CD4-positive, alpha-beta T cell treated with Interleukin-4 for 4 hours (primary cell): ENCODE measurements at places on chromosomes 2 and 18.

DNA sequence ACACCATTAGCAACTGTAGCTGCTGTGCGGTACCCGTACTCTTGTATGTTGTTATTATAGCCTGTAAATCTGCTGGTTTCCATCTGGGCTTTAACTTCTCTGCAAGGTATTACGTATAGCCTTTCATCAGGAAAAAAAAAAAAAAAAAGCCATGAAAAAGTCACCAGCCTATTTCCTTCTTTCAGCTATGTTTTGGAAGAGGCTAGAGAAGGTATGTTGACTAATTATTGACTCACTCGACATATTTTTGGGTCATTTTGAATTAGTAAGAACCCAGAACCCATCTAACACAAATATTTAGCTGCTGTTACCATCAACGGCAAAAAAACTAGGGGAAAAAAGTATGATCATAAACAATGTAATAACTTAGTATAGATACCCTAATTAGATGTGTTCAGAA is 1395.6 kb downstream of the SUCLG1 start:
- no peak for DNase-seq

DNA sequence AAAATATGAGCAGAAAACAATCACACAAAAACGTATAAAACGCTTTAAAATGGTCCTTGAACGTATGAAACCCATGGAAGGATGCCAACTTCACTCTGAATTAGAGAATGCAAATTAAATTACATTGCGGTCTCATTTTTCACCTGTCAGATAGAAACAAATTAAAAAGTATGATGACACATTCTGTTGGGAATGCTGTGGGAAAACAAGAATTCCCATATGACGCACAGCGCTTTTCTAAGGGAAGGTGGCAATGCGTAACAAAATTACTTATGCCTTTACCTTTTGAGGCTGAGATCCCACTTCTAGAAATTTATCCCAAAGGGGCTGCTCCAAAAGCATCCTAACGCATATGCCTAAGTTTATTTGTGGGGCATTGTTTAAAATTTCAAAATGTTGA is 3.8 kb upstream of the RPS7 start:
- no peak for DNase-seq

DNA sequence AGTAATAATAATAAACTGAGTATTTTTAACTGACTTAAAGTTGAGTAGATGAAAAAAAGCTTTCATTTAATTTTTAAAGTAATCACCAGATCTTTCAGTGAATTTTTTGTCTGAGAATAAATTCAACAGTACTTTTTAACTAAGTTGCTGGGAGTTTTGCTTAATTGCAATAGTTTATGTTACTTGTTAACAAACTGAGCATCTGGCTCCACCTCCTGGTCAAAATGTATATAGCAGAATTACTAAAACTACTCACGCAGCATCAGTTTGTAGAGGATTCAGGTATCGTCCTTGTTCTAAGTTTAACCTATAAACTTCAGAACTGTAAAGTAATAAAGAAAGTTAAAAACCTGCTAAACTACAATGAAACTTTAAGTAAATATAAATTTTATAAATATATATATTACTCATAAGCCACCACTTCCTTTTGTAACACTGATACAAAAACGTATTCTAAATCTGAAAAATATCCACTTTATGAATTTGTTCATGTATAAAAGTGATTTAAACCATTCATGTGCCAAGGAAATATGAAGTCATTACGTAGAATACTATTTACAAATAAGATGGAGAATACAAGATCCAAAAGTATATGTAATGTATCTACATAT is 21.3 kb downstream of the NOL10 start:
- peak; percentile 71 for DNase-seq

DNA sequence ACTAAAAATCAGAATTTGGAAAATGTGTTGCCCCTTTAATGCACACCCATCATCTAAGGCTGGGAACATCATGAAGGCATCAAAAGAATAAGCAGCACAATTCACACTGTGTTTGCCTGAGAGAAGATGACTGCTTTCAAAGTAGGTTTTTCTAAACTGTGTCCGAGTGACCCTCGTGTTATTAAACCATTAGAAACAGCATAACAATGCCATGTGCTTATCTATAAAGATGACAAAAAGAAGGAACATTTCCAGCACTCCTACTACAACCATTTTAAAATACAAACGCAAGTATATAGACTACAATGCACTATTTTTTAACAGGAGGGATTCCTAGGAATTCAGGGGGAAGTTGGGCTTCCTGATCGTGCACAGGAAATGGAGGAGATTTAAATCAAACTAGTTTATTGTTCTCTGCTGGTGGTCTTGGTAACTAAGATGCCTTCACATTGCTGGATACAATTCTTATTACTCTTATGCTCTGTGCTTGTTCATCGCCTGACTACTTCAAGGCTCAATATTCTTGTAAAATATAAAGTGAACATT is 305.9 kb upstream of the CCDC68 start:
- no peak for DNase-seq

- DNase-seq = no peak
Observed at GRCh38 chr2:222774941-222775340, 85.9 kb upstream of the ACSL3 start.

GRCh38 chr2:23425338-23425871 is 40.4 kb downstream of the KLHL29 start:
- no peak for DNase-seq

GRCh38 chr2:146869328-146869727 is 975.5 kb upstream of the ACVR2A start:
- no peak for DNase-seq

DNA sequence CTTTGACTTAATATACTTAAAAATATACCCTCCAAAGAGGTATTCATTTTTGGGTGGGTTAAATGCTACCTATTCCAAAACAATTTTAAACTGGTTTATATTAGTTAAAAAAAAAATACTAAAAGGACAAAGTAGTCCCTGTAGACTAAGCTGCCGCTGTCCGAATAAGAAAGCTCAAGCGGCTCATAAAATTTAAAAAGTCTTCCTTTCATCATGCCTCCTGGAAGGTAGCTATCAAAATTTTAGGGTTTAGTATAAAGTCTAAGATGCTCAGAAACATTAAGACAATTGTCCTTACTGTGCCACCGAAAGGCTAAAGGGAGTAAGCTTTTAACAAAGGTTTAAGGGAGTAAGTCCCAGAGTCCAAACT is 440 bp upstream of the UGGT1 start:
- no peak for DNase-seq

- DNase-seq = no peak
Observed at GRCh38 chr2:118810766-118811165, 36.7 kb downstream of the EN1 start.

- peak; percentile 86 for DNase-seq
Observed at GRCh38 chr2:70094978-70095719, 7.9 kb downstream of the PCBP1 start.

GRCh38 chr18:26909599-26910290 is 44.2 kb upstream of the AQP4 start:
- DNase-seq = no peak

GRCh38 chr2:25845843-25846505 is 32.3 kb downstream of the ASXL2 start:
- no peak for DNase-seq

- no peak for DNase-seq
Observed at GRCh38 chr2:220451438-220451837, 824.0 kb downstream of the SLC4A3 start.

- no peak for DNase-seq
Observed at GRCh38 chr2:37887286-37887685, 37.8 kb upstream of the RMDN2 start.

- no peak for DNase-seq
Observed at GRCh38 chr2:45867800-45868199, 216.3 kb downstream of the PRKCE start.

- DNase-seq = no peak
Observed at GRCh38 chr2:57622009-57622408, 424.6 kb upstream of the VRK2 start.

DNA sequence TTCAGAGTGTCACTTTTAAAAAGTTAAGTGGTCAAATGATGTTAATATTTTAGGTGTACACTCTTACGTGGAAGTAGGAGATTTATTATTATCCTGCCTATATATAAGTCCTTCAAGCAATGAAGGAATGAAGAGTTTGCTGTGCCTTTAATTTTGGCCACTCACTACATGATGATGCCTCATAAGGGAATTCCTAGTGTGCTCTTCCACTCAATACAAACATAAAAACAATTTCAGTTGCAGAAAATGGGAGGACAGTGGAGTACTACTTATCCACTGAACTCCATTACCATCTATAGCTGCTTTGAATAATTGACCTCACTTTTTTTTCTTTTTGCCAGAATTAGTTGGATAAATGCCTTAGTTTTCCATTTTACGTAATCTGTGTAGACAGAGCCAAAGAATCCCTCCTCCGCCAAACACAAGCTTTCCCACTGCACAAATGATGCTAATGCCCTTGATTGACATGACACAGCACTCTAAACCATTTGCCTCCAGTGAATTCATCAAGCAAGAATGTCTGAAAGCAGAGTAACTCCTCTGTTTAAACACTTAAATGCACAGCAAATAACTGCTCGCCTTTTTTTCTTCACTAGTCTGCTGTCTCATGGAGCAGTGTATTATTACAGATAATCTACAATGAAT is 751.1 kb upstream of the FANCL start:
- DNase-seq = no peak

GRCh38 chr2:237754182-237754581 is 44.4 kb upstream of the RBM44 start:
- DNase-seq = no peak

DNA sequence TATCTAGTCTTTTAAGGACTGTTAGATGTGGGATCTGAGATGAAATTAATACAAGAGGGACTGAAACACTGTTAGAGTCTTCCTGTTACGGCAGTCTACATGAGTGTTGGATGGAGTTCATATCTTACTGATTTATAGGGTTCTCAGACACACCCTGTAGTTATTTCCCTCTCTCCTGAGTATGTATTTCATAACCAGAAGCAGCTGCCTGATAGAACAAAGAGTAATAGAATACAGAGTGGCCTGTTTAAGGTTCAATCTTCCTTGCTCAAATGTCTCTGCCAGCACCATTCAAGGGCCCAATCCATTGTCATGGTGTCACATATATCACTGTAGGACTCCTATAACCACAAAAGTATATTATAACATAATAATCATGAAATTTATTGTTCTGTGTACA is 1229.1 kb upstream of the ACVR2A start:
- DNase-seq = no peak

GRCh38 chr18:5475267-5475666 is 68.5 kb downstream of the EPB41L3 start:
- DNase-seq = no peak

- peak; percentile 92 for DNase-seq
Observed at GRCh38 chr2:177618255-177619253, 226.0 kb downstream of the AGPS start.

- DNase-seq = peak; percentile 25
Observed at GRCh38 chr2:239339726-239340601, 60.9 kb downstream of the HDAC4 start.

GRCh38 chr2:212842544-212843185 is 304.1 kb upstream of the ERBB4 start:
- DNase-seq = no peak

GRCh38 chr2:166074430-166074829 is 53.4 kb downstream of the SCN1A start:
- DNase-seq = no peak

DNA sequence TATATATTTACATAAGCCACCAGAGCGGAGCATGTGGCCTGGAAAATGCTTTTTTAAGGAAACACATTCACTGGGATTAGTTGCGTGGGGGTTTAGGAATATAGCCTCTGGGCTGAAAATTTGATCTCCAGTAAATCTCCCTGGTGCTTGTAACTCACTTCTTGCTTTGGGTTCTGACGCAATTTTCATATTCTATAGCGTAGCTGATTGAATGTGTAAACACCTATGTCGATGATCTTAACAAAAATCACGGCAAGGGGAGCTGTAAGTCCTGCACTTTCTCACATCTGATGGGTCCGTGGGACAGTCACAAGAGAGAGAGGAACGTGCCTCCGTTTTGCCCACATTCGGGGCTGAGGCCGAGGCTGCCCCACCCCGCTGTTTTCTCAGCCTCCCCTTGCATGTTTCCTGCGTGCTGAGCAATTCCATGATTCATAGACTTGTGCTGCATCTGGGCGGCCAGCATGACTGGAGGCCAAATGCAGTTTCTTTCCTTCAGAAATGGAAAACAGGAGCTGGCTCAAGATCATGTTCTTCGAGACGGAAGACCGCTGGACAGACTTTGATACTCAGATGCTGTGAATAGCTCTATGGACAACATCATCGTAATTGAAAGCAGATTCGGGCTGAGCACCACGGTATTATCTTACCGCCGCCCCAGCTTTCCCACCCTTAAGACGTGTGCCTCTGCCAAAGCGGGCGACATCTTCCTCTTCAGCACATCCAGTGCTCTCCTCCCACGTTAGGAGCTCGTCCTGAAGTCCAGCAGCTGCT is 109.2 kb downstream of the TMEM18 start:
- no peak for DNase-seq

DNA sequence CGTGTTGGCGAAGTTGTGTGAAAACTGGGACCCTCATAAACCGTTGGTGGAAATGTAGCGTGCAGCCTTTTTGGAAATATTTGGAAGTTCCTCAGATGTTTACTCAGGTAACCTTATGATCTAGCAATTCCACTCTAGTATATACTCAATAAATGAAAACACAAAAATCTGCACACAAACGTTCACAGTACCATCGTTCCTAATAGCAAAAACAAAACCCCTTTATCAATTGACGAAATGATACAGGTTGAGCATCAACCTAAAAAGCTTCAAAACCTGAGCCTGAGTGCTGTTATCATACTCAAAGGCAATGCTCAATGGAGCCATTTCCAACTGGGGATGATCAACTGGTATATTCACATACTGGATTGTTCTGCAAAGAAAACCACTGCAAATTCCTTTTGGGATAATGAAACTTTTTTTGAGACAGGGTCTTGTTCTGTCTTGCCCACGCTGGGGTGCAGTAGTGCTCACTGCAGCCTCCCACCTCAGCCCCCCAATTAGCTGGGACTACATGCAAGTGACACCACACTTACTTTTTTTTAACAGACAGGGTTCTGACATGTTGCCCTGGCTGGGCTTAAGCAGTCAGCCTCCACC is 777 bp upstream of the C18orf32 start:
- DNase-seq = no peak

DNA sequence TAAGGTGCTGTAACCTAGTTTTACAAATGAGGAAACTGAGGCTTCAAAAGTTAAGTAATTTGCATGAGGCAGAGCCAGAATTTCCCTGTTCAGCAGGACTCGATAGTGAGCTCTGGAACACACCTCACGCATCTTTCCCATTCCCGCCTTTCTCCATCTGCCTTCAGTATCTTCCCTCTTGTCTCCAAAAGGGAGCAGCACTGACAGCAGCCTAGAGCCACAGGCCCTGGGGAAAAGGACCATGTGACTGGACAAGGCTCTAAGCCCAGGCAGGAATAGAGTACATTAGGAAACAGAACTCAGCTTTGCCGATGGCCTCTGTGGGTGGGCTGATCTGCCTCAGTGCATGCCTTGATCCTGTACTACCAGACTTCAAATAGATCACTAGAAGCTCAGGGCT is 21.5 kb downstream of the GPR155 start:
- DNase-seq = no peak

GRCh38 chr18:72652990-72653593 is 109.0 kb upstream of the CBLN2 start:
- no peak for DNase-seq

GRCh38 chr2:28821295-28821958 is 10.8 kb downstream of the SPDYA start:
- peak; percentile 79 for DNase-seq
